Mesothelial cell of epicardium (in vitro differentiated cells): ENCODE measurements at places on chromosomes 1 and 21.
A peak's percentile ranks its signal among the peaks of the same experiment; 100 is the strongest.

DNA sequence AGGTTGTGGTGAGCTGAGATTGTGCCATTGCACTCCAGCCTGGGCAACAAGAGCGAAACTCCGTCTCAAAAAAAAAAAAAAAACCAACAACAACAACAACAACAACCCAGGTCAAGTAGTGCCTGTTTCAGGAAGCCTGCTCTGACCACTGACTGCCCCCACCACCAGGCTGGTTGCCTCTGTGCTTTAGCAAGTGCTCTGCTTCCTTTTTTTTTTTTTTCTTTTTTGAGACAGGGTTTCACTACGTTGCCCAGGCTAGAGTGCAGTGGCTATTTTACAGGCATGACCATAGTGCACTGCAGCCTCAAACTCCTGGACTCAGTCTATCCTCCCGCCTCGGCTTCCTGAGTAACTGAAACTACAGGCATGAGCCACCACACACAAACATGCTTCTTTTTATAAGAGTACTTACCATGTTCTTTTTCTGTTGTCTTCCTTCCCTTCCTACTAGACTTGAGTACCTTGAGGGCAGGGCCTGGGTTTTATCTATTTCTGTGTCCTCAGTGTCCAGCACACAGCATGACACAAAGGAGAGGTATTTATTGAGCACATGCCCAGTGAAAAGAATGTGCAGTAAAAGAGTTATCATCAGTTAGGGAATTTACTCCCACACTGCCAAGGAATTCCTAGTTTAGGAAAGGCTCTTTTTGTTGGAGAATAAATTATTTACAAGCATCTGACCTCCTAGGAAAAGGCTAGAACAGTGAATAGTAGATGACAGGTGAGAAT lies 9.9 kb upstream of the COA7 start:
- no peak for DNase-seq

DNA sequence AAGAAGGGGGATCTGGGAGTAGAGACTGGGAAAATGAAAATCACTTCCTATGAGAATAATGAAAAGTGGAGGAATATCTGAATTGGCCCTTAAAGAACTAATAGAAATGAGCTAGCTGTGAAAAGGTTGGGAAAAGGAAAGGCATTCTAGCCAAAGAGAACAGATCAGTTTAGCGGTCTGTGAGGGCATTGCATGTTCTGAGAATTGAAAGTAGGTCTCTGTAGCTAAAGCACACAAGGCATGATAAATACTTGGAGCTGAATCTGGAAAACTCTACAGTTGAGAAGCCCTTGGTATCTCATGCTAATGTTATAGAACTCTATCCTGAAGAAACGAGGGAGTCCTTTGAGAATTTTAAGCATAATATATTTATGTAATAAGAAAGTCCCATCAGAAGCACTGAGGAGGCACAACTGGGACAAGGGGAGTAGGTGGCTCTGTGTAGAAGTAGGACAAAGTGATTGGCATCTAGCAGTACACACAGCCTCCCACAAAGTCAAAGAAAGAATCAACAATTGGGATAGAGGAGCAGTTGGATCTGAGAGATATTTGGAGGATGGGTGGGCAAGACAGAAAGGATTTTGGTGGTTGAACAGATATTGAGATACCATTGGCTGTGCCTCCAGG lies 78.7 kb downstream of the GREM2 start:
- DNase-seq = no peak

DNA sequence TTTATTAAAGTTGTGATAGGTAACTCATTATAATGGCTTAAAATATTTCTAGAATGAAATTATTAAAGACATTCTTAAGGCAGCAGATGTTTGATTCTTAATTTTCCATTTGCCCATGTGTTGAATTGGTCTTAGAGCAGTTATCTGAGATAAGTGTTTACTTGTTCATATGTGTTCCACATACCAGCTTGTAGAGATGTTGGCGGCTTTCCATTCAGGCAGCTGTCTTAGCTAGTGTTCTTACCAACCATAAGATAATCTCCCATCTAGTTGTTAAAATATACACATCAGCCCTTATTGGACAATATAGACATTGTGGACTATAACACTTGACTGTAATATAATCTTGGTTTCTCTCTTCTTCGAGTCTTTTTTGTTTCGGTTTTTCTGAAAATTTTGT lies 1372.9 kb upstream of the ADGRL2 start:
- no peak for DNase-seq

DNA sequence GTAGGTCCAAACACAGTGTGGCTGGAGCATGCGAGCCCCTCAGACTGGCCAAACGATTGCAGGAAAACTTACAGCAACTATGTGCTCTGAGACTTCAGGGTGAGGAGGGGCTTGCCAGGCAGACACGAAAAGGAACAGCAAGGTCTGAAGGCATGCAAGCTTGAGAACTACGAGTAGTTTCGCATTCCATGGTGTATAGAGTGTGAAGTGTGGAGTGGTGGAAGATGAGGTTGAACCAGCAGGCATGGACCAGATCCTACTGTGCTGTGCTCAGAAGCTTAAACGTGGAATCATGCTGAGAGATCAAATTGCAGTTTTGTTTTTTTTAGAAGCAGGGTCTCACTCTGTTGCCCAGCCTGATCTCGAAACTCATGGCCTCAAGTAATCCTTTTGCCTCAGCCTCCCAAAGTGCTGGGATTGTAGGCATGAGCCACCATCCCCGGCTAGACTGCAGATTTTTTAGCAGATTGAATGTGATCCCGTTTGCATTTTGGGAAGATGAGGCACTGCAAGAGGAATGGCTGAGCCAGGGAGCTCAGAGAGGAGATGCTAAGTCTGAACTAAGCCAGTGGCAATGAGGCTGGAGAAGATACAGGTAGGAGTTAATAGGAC lies 5.1 kb upstream of the TFAP2E start:
- no peak for DNase-seq

DNA sequence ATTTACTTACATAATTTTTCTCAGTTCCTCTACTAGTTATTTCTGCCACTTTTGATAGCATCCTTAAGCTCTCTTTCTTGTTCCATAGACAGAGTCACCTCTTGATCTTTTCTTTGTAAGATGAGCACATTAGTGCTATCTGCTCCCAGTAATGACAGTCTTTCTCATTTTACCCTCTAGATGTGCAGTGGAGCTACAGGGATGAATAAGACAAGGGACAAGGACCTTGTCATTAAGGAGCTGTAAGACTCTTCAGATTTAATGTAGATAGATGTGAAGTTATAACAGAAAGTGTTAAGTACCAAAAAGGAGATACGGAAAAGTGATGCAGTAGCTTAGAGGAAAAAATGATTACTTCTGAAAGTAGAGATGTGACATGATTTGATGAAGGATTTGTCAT lies 20.4 kb downstream of the SCP2 start:
- no peak for DNase-seq

- no peak for DNase-seq
Observed at GRCh38 chr1:189205863-189206262, 1271.8 kb downstream of the BRINP3 start.

- DNase-seq = no peak
Observed at GRCh38 chr1:57407928-57408327, 15.9 kb downstream of the DAB1 start.

GRCh38 chr1:51516649-51517158 lies 2.4 kb downstream of the EPS15 start:
- DNase-seq = no peak

DNA sequence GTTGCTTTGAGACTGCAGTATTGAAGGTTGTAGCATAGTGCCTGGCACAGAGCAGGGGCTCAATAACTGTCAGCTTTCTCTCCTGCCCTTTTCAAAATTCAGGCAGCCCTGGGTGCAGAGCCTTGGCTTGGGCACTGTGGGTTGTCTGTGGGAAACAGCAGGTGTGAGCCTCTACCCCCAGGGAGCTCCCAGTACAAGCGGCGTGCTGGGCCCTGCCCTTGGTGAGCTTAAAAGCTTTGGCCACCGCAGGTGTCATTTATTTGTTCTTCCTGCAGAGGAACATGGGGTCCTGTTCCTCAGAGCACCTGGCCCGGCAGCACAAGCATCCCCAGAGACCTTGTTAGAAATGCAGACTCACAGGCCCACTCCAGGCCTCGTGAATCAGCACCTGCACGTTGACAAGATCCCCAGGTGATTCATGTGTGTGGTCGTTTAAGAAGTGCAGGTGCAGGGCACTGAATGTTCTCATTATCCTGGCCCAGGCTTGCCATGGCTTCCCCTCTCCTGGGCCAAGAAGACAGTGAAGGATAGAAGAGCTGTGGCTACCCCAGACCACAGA lies 29.9 kb upstream of the IGSF21 start:
- no peak for DNase-seq

DNA sequence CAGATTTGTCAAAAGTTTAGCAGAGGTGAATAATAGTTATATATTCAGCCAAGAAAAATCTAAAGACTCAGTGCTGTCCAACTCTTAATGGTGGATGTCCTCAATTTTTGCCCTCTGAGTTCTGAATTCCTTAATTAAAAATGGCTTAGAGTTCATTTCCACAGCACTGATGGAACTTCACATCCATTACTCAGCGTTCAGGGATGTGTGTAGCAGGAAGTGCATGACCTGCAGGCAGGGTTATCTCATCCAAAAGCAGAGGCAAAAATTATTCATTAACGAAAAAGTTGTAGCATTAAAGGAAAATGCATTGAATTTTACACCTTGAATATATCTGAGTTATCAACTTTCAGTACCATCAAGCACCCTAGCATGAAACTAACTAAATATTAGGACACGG lies 96.7 kb downstream of the ZP4 start:
- no peak for DNase-seq

- no peak for DNase-seq
Observed at GRCh38 chr1:229905031-229905545, 161.9 kb upstream of the GALNT2 start.

DNA sequence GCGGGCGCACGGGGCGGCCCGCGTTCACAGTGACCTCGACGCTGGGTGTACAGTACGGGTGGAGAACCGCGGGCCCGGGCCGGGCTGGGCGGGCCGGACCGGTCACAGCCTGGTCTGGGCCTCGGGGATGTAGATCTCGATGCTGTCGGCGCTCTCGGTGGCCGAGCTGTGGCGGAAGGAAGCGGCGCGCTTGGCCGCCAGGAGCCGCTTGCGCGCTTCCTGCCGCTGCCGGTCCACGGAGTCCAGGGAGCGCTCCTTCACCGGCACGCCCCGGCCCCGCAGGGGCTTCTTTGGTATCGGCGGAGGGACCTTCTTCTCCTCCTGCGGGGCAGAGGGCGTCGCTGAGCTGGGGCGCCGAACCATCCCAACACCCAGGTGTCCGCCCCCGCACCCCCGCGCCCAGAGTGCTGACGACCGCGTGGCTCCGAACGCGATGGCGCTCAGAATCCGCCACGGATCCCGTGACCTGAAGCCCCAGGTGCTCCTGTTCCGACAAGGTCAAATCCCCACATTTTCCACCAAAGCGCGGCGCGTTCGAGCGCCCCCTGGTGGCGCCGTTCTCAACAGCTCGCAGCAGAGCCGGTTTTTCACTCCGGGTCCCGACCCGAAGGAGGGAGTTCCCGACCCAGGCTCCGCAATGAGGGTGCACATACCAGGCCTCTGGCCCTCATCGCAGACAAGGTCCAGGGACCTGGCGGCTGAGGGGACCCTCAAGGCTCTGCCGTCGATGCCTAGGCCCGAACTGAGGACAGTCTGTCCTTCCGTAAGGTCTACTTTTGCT lies 6.6 kb upstream of the SMIM12 start:
- peak; percentile 69 for DNase-seq

DNA sequence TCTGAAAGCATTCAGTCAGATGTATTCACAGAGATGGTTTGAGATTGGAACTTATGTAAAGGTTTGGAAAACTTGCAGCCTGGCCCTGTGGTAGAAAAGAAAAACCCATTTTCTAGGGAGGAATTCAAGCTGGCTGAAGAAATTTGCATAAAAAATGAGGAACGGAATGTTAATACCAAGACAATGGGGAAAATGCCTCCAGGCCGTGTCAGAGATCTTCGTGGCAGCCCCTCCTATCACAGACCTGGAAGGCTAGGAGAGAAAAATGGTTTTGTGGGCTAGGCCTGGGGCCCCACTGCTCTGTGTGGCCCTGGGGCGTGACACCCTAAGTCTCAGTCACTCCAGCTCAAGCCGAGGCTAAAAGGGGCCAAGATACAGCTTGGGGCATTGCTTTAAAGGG lies 26.7 kb downstream of the NME7 start:
- no peak for DNase-seq

DNA sequence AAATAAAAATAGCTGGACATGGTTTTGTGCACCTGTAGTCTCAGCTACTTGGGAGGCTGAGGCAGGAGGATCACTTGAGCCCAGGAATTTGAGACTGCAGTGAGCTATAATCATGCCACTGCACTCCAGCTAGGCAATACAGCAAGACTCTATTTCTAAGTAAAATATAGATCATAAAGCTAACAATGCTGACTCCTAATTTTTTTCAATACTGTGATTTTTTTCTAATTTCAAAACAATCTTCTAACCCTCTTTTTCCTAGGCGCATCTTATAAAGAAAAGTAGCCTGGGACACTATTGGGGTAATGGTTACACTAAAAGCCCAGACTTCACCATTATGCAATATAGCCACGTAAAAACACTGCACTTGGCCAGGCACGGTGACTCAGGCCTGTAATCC lies 81.3 kb downstream of the PTPN14 start:
- no peak for DNase-seq

- DNase-seq = no peak
Observed at GRCh38 chr1:231279081-231279480, 38.1 kb downstream of the GNPAT start.

- no peak for DNase-seq
Observed at GRCh38 chr1:210072896-210073504, 135.0 kb downstream of the SYT14 start.

DNA sequence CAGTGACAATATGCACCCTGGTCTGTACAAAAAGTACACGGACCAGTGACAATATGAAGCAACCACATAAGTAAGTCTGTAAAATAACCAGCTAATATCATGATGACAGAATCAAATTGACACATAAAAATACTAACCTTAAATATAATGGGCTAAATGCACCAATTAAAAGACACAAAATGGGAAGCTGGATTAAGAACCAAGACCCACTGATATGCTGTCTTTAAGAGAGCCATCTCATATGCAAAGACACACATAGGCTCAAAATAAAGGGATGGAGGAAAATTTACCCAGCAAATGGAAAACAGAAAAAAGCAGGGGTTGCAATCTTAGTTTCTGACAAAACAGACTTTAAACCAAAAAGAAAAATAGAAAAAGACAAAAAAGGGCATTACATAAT lies 70.4 kb upstream of the VCAM1 start:
- no peak for DNase-seq

DNA sequence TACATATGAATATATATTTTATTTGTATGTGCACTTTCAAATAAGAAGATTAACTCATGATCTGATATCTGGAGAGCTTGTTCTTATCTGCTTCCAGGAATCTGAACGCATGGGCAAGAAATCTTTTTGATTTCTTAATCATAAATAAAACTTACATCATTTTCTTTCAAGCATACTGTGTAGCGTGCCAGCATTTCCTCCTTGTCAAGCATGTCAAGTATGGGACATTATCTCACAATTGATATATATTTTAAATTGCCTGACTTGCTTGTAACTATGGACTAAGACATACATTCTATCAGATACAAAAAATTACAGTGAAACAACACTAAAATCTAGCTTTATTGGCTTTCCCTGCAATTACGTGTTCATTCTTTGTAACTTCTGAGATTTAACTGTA lies 1128.2 kb downstream of the PLA2G4A start:
- DNase-seq = no peak
